ENCODE measurements at places on chromosomes 7 and 10.

DNA sequence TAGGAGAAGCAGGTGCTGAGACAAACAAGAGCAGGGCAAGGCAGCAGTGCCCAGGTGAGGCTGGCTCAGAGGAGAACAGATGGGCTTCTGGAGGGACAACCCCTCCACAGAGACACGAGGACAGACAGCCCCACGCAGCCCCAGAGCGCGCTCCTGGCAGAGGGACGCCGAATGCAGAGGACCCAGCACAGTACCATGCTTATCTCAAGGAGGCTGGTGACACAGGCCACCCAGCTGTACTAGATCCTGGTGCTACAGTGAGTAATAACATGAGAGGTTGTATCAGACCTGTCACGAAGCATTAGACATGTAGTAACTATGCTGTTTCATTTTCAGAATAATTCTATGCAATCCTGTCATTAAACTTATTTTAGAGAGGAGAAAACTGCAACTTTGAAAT lies 60.4 kb upstream of the NCAPG2 start:
- no peak for DNase-seq

DNA sequence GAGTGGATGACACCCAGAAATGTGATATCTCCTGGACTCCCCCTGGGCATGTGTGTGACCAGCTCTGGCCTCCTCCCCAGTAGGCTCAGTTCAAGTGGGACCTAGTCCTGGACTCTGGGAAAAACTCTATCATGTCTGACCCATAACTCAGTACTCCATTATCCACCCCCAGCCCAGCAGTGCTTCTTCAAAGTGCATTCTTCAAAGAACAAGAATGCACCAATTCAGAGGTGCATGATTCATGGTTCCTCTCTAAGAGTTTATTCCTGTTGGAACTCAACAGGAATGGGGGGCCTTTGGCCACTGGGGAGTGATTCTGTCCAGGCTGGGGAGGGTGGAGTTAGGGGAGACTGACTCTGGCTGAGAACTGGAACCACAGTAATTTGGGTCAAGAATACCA lies 173.6 kb upstream of the CXCL12 start:
- DNase-seq: no peak

DNA sequence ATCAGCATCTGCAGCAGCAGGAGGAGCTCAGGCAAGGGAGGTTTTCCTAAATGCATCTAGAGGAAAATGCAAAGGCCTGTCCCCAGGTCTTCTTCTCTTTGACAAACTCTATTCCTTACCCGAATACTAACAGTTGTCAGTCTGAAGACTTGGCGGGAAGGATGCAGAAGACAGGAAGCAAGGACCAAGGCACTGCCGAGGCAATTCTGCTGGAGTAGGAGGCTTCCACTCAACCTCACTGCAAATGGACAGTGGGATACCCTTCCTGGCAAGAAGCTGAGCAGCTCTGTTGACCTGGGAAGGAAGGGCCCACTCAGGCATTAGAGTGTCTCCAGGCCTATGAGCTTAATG lies 373.0 kb downstream of the CCSER2 start:
- no peak for DNase-seq

DNA sequence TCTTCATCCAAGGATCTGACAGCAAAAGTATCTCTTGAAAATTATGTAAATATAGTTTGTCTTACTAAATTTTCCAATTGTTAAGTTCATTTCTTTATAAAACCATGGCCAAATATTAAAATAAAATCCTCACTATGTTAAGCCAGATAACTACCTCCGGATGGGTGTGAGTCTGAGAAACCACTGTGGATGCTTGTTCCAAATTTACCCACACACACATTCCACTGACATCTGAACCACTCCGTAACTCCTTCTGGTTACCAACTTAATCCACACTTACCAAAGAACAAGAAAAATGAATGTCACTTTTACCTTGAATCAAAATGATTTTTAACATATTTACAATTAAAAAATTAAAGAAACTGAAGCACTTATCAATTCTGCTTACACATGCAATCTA lies 19.7 kb downstream of the CYTH3 start:
- no peak for DNase-seq

GRCh38 chr7:2474813-2475677 lies 1.2 kb downstream of the GRIFIN start:
- no peak for DNase-seq

GRCh38 chr7:106082087-106082854 lies 29.8 kb downstream of the SYPL1 start:
- no peak for DNase-seq

DNA sequence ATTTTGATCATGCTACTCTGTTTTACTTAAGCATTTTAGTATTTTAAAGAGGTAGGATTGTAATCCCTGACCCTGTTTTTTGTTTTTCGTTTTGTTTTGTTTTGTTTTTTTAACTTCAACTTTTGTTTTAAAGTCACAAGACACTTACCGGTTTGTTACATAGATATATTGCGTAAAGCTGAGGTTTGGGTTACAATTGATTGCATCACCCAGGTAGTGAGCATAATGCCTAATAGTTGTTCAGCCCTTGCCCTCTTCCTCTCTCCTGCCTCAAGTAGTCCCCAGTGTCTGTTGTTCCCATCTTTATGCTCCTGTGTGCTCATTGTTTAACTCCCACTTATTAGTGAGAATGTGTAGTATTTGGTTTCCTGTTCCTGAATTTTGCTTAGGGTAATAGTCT lies 93.1 kb upstream of the TEX47 start:
- DNase-seq: no peak

DNA sequence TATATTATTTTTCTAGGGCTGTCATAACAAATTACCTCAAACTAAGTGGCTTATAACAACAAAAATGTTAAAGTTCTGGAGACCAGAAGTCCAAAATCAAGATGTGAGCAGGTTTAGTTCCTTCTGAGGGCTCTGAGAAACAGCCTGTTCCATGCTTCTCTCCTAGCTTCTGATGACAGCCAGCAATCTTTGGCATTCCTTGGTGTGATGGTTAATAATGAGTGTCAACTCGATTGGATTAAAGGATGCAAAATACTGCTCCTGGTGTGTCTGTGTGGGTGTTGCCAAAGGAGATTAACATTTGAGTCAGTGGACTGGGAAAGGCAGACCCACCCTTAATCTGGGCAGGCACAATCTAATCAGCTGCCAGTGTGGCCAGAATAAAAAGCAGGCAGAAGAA lies 26.3 kb upstream of the TNKS2 start:
- no peak for DNase-seq

DNA sequence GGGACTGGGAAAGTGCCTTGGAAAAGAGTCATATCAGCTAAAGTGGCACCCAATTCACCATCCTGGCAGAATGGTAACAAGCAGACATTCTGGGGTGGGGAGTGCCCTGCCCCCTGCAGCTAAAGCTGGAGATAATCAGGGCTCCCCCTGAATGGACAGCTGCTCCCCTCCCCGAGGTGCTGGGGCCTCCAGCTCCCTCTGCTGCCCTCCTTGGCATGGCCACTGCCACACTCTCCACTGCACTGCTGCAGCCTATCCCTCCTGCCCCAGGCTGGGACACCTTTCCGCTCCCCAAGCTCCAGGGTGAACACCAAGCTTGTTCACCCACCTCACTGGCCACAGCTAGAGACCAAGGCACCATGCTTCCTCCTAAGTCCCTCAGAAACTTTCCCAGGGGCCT lies 9.8 kb upstream of the PARD3 start:
- no peak for DNase-seq

GRCh38 chr7:126698909-126699308 lies 553.8 kb downstream of the GRM8 start:
- DNase-seq: no peak

DNA sequence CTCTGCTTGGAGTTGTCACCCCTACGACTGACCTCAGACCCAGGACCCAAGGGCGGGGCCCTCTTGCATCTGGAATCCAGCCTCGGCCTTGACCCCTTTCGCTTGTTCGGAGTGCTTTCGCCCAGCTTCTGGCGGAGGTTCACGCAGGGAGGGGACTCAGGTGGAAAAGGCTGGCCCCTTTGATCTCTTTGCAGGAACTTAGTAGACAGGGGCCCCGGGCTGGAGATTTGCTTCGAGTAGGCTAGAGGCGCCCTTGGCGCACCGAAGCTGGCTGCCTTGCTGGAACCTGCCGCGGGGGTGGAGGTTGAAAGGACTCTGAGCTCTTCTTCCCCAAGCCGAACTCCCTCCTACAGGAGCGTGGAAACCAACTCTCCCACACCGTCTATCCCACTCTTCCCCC lies 255.1 kb downstream of the OTUD1 start:
- DNase-seq: no peak

DNA sequence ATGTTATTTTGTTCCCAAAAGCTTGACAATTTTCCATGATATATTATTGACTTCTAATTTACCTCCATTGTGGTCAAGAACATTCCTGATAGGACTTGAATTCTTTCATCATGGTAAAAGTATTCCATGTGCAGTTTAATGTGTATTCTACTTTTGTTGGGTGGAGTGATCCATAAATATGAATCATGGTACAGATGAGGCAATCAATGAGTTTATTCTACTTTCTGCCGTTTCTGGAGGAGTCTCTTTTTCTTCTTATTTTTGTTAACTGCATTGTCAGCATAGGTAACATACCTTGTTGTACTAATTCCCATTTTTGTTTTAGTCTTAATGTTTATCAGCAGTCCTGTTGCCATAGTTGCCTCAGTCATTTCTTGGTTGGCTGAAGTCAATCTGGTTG lies 69.6 kb downstream of the SHOC2 start:
- DNase-seq: no peak

- DNase-seq: no peak
These were observed 326.6 kb downstream of the CXCL12 start for GRCh38 chr10:44058259-44058658.

GRCh38 chr7:106543221-106543757 lies 117.7 kb downstream of the CCDC71L start:
- no peak for DNase-seq

DNA sequence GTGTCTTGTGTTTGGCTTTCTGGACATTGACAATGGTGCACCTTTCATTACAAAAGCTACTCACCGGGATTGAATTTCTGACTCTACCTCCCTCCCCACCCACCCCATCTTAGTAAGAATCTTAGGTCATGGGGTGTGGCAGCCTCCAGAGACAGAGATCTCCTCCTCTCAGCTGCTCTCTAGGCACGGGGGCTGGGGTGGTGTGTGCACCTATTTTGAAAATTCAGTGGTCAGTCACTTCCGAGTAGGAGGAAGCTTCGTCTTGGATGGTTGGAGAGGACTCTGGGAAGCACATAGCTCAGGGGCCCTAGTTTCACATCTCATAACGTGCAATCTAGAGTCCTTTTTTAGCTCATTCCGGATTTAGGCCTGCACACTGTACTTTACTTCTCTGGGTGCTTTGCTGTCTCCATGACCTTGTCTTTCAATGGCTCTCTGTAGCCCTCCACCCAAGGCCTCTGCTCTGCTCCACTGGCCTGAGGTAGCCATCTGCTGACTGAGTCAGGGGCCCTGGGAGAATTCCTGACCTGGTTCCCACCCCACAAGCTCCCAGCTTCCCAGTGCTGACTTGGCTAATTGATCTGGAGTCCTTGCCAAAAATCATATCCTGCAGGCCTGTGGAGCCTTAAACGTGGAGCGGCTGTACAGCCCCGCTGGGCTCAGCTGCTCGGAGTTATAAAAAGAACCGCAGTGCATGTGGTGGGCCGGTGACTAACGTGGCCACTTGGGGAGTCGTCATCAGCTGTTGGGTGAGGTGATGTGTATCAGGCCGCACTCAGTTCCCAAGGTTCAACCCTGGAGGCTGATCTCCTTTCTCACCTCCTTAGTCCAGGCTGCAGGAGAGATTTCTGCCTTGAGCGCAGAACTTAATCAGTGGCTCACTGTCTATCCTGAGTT lies 19.3 kb upstream of the ADAMTS14 start:
- DNase-seq: no peak

- no peak for DNase-seq
These were observed 18.6 kb downstream of the ARHGAP12 start for GRCh38 chr10:31910016-31910415.

- DNase-seq: no peak
These were observed 44.2 kb upstream of the TNS3 start for GRCh38 chr7:47625861-47626715.

DNA sequence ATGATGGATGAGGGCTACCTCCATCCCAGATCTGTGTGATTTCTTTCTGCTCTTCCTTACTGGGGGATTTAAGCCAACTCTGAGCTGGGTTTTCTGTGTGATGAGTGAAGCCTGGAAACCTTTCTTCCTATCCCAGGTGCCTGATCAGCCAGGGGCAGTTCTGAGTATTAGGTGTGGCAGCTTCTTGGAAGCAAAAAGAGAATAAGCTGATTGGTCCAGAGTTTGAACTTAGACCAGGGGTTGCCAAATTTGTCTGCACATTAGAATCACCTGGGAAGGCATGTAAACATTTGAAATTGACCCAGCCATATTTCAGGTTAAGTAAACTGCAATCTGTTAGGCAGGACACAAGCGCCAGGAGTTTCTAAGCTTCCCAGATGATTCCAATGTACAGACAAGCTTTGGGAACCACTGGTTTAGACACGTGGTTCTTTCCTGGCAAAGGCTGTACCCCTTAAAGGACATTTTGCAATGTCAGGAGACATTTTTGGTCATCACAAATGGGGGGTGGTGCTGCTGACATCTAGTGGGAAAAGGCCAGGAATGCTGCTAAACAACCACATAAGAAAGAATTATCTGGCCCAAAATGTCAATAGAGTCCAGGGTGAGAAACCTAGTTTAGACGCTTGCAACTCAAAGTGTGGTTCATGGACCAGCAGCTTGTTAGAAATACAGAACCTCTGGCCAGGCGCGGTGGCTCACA lies 160.5 kb upstream of the GHITM start:
- DNase-seq: no peak

GRCh38 chr7:66571568-66571967 lies 57.1 kb upstream of the KCTD7 start:
- DNase-seq: no peak

- no peak for DNase-seq
These were observed 447.8 kb upstream of the MKI67 start for GRCh38 chr10:128573986-128574385.

DNA sequence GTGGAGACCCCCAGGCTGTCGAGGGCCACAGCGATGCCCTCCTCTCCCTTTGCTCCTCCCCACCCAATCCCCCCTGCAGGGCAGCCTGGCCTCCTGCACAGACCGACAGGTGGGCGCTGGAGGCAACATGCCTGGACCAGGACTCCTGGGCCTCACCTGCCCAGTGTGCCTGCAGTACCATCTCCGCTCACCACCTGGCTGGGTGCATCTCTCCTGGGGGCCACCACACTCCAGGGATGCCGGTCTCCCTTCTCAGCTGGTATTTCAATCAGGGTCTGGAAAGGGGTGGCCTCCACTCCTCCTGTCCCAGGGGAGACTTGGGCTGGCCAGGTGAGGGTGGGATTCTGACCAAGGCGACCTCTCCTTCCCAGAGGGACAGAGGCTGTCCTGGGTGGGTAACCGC lies 17.2 kb upstream of the CFAP46 start:
- no peak for DNase-seq

DNA sequence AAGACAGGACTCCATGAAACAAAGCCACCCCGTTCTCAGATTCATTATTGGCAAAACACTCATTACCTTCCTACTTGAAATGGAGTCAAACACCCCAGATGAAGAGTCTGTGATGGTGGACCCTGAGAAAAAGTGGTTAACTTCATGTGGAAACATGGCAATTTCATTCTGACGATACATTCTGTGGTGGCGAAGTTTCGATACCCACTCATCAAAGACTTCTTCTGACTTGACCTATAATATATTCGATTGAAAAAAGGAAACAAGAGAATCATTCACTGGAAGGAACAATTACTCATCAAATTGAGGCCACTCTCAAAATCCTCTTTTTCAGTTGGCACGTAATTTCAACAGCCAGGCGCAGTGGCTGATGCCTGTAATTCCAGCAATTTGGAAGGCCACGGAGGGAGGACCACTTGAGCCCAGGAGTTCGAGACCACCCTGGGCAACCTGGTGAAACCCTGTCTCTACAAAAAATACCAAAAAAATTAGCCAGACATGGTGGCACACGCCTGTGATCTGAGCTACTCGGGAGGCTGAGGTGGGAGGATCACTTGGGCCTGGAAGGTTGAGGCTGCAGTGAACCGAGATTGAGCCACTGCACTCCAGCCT lies 108.8 kb upstream of the GSDME start:
- no peak for DNase-seq

All from activated T-cell treated with anti-CD3 and anti-CD28 coated beads for 1 hour (primary cell).